ENCODE measurements at places on chromosomes 1 and 21.
A peak's percentile ranks its signal among the peaks of the same experiment; 100 is the strongest.

DNA sequence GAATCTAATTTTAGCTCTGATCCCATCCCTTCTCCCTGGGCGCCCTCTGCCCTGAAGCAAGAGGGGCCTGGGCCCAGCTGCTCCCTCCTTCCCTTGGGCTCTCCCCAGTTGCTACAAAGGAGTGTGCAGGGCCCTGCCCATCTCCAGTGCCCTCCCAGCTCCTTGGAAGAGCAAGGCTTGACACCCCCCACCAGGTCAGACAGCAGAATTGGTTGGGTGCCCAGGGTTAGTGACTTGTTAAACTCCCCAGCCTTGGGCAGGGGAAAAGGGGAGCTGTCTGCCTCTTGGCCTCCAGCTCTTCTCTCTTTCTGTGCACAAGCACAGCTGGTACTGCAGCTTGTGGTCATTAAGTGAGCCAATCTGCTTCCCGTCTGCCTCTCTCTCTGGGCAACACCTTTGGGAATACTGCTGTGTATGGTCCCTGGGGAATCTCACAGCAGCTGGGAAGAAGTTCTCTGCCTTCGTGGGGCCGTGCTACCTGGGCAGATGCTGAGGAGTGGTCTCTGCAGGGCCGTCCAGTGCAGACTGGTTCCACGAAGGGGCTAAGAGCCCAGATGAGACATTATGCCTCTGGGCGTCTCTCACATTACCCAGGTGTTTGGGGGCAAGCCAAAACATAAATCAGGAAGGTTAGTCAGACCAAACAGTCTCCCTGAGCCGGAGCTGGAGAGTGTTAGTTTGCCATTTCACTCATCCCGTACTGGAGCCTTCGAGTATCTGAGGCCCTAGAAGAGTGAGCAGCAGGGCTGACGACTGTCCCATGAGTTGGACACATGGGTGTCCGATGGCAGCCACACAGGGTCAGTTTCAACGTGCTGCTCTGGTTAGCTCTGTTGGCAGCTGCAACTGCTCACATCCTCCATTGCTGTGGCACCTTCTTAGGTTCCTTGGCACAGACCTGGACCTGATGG, 37.3 kb downstream of the TMEM53 start:
- no peak for DNase-seq

DNA sequence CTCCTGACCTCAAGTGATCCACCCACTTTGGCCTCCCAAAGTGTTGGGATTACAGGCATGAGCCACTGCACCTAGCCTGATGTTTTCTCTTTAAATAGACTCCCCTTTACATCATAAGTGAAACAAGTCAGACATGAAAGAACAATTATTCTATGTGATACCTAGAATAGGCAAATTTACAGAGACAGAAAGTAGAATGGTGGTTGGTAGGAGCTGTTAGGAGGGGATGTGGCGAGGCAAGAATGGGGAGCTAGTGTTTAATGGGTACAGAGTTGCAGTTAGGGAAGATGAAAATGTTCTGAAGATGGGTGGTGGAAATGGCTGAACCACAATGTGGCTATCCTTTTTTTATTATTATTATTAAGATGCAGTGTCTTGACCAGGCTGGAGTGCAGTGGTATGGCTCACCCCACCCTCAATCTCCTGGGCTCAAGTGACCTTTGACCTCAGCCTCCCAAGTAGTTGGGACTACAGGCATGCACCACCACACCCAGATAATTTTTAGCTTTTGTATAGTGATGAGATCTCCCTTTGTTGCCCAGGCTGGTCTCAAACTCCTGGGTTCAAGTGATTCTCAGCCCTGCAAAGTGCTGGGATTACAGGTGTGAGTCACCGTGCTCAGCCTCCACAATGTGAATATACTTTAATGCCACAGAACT, 28.4 kb downstream of the ELF3 start:
- DNase-seq = no peak

DNA sequence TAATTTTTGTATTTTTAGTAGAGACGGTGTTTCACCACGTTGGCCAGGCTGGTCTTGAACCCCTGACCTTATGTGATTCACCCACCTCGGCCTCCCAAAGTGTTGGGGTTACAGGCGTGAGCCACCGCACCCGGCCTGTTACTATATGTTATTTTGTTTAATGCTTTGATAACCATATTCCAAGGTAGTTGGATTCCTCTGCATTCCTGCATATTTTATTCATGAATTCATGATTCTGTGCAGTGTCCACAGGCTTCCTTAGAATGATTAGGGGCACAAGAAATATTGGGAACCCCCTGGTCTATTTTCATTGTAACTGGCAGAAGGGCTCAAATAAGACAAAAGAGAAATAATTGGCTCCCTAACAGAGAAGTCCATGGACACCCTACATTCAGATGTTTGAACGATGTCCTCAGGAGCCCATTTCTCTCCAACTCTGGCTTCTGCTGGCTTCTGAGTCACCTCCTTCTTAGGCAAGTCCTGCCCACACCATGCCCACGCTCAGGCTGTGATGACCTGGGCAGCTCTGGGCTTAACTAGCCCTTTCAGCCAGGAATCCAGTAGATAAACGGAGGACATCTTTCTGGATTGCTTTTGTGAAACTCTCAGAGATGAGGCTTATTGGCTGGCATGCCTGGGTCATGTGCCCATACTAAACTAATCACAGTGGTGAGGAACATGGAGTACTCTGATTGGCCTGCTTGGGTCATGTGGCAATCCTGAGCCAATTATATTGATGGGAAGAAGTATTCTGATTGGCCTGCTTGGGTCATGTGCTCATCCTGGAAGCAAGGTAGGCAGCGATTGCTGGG, 32.6 kb downstream of the TNFRSF8 start:
- peak; percentile 35 for DNase-seq

DNA sequence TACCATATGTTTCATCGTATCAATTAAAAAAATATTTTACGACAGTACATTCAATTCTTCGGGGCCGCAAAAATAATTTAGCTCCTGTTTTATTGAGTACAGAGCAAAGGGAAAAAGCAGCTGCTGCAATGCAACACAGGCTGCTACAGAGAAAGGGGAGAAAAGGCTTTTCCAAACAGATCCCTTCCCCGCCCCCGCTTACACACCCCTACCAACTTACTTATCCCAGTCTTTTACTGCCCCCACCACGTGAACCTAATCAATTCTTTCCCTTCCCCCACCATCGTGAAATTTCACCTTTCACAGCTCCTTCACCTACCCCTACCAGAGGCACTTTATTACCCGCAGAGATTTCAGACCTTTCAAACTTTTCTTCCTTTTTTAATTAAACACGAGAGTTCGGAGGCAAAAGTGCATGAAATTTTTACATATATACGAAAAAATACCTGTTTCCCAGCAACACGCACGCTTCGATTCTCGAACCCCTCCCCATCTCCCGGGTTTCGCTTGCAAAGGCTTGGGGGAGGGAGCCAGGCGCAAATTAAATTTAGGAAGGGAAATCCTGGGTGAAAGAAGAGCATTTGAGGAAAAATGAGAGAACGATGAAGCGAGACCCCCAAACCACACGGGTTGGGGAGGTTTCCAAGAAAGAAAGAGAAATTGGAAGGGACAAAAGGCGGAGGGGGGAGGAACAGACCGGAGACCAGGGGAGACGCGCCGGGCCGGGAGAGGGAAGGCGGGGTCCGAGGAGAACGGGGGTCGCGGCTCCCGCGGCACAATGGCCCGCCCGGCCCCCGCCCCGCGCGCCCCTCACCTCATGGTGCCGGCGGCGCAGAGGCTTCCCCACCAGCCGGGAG, 823 bp downstream of the ENAH start:
- DNase-seq = no peak

DNA sequence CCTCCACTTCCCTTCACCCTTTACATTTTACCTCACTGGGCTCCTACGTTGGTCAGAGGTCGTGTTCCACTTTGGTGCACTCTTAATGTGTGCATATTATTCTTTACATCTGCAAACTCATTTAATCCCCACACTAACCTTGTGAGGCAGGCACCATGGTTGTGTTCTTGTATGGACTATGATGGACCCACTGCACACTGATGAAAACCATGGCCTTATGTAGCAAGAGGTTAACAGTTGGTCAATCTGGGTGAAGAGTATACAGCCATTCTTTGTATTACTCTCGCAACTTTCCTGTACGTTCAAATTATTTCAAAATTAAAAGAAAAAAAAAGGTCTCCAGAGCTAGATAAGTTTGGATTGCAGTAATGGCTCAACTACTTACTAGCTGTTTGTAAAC, 78.5 kb downstream of the RUNX1 start:
- no peak for DNase-seq

- DNase-seq = no peak
Measured at GRCh38 chr1:54945393-54945936, 35.0 kb upstream of the TMEM61 start.

GRCh38 chr1:160068225-160068624, 1.7 kb downstream of the KCNJ10 start:
- DNase-seq = no peak

DNA sequence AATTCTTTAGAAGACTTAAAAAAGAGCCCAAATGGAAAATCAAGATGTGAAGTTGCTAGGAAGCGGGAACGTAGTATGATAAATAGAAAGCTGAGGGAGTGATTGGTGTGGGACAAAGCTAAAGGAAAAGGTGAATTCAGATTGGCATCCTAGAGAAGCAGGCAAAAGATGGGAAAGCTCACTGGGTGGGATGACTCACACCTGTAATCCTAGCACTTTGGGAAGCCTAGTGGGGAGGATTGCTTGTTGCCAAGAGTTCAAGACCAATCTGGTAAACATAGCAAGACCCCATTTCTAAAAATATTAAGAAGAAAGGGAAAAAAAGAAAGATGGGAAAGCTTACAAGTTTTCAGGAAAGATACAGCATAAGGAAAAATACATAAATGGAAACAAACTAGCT, 1.8 kb downstream of the MRPS21 start:
- DNase-seq = no peak

DNA sequence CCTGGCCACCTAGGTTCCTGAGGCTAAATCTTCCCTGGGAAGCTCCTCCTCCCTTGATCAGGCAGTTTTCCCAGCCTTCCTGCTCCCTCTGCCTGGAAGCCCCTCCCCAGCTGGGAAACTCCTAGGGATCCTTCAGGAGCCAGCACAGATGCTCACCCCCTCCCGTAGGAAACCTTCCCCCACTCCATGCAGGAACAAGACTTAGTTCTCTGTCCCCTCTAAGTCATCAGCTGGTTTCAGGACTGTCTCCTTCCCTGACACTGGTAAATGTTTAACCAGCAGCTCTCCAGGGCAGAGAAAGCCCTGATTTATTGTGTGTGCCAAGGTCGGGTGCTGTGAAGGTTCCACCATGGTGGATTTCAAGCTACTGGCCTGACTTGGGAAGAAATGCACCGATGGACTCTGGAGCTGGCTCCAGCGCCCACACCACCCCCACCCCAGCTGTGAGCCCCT, 25.0 kb downstream of the TTC39A start:
- DNase-seq = no peak

DNA sequence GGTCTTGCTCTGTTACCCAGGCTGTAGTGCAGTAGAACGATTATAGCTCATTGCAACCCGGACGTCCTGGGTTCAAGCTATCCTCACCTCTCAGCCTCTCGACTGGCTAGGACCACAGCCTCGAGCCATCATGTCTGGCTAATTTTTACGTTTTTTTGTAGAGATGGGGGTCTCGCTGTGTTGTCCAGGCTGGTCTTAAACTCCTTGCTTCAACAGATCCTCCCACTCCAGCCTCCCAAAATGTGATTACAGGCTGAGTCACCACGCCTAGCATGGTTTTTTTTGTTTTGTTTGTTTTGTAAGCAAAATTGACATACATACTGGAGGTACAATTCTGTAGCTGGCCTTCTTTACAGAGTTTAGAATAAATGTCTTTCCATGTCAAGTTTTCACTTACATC, 994 bp upstream of the LAMTOR5 start:
- no peak for DNase-seq

DNA sequence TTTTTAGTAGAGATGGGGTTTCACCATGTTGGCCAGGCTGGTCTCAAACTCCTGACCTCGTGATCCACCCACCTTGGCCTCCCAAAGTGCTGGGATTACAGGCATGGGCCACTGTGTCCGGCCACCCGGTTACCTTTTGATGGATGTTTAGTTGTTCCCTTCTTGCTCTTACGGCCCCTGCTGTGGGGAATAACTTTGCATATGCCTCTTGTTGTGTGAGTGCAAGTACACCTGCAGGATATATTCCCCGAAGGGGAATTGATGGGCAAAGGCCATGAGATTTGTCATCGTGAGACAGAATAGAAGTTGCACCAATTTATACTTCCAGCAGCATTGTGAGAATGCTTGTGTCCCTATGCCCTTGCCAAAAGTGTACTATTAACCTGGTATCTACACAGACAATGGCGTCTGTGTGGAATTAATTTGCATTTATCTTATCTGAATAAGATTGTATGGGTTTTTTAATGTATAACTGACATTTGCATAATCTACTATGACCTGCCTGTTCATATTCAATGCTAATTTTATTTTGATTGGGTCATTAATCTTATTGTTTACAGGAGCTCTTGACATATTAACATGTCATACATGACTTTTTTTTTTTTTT, 8.1 kb downstream of the IL6R start:
- DNase-seq = no peak

GRCh38 chr21:35563885-35564451, 496.4 kb downstream of the SETD4 start:
- DNase-seq = no peak

GRCh38 chr21:37878946-37879660, 37.2 kb downstream of the KCNJ6 start:
- no peak for DNase-seq

- DNase-seq = no peak
Measured at GRCh38 chr1:236507022-236507700, 16.6 kb upstream of the LGALS8 start.

DNA sequence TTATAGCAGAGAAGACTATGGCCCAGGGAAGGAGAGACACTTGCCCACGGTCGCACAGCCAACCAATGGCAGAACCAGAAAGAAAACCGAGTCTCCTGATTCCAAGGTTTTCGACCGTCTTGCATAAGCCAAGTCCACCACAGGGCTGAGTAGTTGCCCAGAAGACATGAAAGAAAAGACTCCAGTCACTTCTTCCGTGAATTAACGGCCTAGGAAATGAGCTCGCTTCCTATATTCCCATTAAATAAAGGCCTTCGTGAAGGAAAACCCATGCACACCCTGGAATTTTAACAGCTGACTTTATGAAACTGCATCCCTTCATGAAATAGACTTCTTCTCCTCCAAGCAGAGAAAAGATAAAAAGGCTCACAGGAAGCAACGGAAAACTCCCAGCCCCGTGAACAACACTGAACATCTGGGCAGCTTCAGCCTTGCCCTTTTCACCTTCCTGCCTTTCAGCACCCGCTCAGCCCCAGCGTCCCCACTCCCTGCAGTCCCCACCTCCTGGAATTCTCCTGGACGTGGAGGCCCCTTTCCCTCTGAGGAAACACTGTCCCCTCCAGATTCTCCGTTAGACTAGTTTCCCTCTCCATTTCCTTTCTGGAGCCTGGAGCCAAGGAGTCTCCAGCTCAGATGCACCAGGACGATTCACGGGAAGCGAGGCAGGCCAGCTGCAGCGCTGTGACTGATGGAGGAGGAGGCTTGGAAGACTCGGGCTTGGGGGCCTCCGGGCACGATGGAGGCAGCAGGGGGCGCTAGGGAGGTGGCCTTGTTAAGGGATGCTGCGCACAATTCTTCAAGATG, 2.7 kb upstream of the MYOC start:
- no peak for DNase-seq

Data from iPS DF 19.7 (cell line).